ENCODE measurements at places on chromosomes 6 and 20. TPM values are rescaled to one million over a fixed set of nuclear protein-coding genes. Genes with fewer than 3 reads are reported as not detected.

Gene TUBB2B
- total RNA-seq, result not detected

Gene MTFR2
- total RNA-seq, result not detected

GRCh38 chr6:154187714-154188113 lies 148.7 kb downstream of the OPRM1 start:
- DNase-seq, result no peak

Gene OPRL1
- total RNA-seq, result 0.51 TPM

GRCh38 chr6:56552187-56553130 lies 90.2 kb downstream of the DST start:
- no peak for DNase-seq
